ENCODE measurements at places on chromosomes 4 and X. TPM values are rescaled to one million over a fixed set of nuclear protein-coding genes. Genes with fewer than 3 reads are reported as not detected.

Gene LAGE3
- total RNA-seq, result 31.3 TPM

Gene ERAS
- total RNA-seq, result 0.30 TPM

Gene IL21
- not detected for total RNA-seq

Gene HNRNPH2
- total RNA-seq, result 38.1 TPM

Gene KIF4A
- total RNA-seq, result 43.4 TPM

Gene DSPP
- not detected for total RNA-seq

Gene TRAPPC11
- total RNA-seq, result 35.7 TPM

Gene PAK3
- not detected for total RNA-seq

Gene SEL1L3
- 313 TPM for total RNA-seq

Gene NHS
- not detected for total RNA-seq

Gene CXCL5
- total RNA-seq, result not detected

Gene FRMD7
- not detected for total RNA-seq

Gene DDIT4L
- not detected for total RNA-seq

Gene TNIP3
- total RNA-seq, result not detected

Gene ARSD
- total RNA-seq, result not detected

Gene TGIF2LX
- total RNA-seq, result not detected

Gene NIPAL1
- 1.9 TPM for total RNA-seq

Gene LAMP2
- 39.6 TPM for total RNA-seq

Gene ZAR1
- not detected for total RNA-seq

Gene ANXA10
- total RNA-seq, result not detected

Gene FATE1
- not detected for total RNA-seq

Gene TMPRSS11F
- not detected for total RNA-seq

Gene FDCSP
- not detected for total RNA-seq

Gene TBL1X
- 29.3 TPM for total RNA-seq

Gene USP17L12
- not detected for total RNA-seq

Gene PABPC4L
- total RNA-seq, result not detected

Gene MAMLD1
- total RNA-seq, result not detected

Gene PRPS1
- total RNA-seq, result 80.0 TPM

Gene SLC26A1
- total RNA-seq, result 0.30 TPM

Gene SPIN2B
- 14.3 TPM for total RNA-seq

Gene FSTL5
- total RNA-seq, result not detected

Gene NWD2
- not detected for total RNA-seq

Gene CXorf49
- not detected for total RNA-seq

Gene HTN1
- not detected for total RNA-seq

Gene ANKRD50
- 0.08 TPM for total RNA-seq

Gene DCHS2
- not detected for total RNA-seq

Gene STARD8
- total RNA-seq, result not detected

Gene SMIM10L2A
- total RNA-seq, result 0.13 TPM

Gene RS1
- not detected for total RNA-seq

Gene POF1B
- total RNA-seq, result 6.2 TPM

Gene EMCN
- not detected for total RNA-seq

Gene ING2
- 25.9 TPM for total RNA-seq

Gene RTL3
- not detected for total RNA-seq

Gene PPID
- 25.0 TPM for total RNA-seq

Gene FAT1
- total RNA-seq, result 0.08 TPM

Gene IL2RG
- total RNA-seq, result 33.6 TPM

Gene AP1S2
- total RNA-seq, result 42.7 TPM

Gene XK
- total RNA-seq, result 0.89 TPM

Gene ETDA
- not detected for total RNA-seq

Gene GATA1
- not detected for total RNA-seq

Gene GAGE12F
- not detected for total RNA-seq

Gene YY2
- total RNA-seq, result 2.2 TPM

Gene RAB40AL
- total RNA-seq, result 0.76 TPM
